ENCODE measurements at places on chromosomes 1 and 21.

GRCh38 chr1:53271446-53272090, 33.2 kb upstream of the MAGOH start:
- DNase-seq, result no peak

- DNase-seq, result no peak
These were observed 11.0 kb downstream of the PRKAA2 start for GRCh38 chr1:56655991-56656613.

GRCh38 chr21:29928537-29928936, 11.3 kb downstream of the GRIK1 start:
- no peak for DNase-seq

GRCh38 chr1:53414632-53415031, 44.6 kb upstream of the DMRTB1 start:
- DNase-seq, result no peak

GRCh38 chr1:29688471-29689365, 452.4 kb downstream of the PTPRU start:
- no peak for DNase-seq

DNA sequence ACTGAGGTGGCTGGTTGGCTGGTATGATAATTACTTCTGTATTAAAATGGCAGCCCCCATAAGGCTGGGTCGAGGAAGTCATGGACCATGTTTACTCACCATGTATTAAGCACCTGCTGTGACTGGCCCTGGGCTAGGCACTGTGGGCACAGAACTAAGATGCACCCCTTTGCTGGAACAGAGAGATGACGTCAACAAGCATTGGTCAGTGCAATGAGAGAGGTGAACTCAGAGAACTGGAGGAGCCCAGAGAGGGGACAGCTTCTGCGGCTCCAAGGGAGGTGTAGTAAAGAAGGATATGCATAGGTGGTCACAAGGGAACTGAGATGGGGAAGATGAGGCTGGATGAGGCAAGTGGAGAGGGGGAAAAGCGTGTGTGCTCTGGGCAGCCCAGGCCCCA, 88.7 kb downstream of the KAZN start:
- no peak for DNase-seq

GRCh38 chr1:63739452-63739851, 34.4 kb upstream of the ROR1 start:
- DNase-seq, result no peak

DNA sequence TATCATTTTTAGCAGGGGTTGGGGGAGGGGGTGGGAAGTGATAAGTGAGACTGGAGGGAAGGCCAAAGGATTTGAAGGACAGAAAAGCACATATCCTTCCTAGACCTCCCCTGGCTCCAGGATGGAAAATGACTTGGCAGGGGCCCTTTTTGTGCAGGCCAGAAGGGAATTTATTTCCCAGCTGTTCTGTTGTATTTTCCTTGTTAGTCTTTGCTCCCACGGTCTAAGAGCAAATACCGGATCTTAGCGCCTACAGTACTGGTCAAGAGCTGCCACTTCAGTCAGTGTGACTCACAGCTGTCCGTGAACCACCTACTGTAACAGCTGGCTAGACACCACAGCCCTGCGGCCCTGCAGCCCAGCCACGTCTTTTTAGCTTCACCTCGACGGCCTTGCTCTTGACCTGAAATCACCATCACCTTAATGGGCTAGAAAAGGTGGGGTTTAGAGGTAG, 51.0 kb upstream of the ERRFI1 start:
- DNase-seq, result no peak

- no peak for DNase-seq
These were observed 45.0 kb upstream of the ADARB1 start for GRCh38 chr21:45029298-45029947.

GRCh38 chr21:42075686-42076471, 4.8 kb downstream of the UMODL1 start:
- no peak for DNase-seq

DNA sequence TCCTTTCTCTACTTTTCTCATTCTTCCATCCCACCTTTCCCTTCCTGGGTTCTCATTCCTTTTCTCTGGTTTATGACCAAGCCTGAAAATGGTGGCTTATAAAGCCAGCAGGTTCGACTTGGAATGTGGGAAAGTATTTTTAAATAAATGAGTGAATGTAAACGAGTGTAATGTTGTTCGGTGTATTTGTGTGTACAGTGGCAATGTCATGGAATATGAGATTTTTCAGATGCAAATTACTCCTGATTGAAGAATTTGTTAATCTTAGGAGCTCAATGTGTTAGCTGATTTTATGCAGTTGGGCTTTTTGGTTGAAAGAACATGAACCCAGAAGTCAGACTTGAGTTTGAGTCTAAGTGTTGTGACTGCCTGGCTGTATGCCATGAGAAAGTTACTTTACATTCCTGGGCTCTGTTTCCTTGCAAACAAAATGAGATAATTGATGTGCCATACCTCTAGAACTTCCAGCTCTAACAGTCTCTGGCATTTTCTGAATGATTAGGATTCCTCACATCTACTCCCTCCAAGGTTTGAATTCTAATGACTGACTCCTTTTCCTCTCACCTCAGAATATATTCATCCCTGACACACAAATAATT, 6.6 kb downstream of the SGIP1 start:
- no peak for DNase-seq

DNA sequence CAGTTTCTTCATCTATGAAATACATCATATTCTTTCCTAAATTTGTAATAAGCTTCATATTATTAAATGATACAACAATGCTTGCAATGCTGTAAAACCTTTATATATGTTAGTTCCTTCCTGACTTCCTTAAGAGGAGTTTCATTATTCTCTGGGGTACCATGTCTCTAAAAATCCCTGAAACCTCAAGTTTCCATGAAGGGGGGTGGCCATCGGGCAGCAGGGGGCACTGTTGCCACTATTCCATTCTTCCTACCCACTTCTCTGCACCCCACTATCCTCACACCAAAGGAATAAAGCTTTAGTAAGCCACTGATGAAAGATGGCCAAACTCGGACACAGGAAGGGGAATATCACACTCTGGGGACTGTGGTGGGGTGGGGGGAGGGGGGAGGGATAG, 9.0 kb upstream of the DMRTB1 start:
- no peak for DNase-seq

GRCh38 chr1:179025975-179026812, 500 bp downstream of the FAM20B start:
- peak; percentile 91 for DNase-seq

DNA sequence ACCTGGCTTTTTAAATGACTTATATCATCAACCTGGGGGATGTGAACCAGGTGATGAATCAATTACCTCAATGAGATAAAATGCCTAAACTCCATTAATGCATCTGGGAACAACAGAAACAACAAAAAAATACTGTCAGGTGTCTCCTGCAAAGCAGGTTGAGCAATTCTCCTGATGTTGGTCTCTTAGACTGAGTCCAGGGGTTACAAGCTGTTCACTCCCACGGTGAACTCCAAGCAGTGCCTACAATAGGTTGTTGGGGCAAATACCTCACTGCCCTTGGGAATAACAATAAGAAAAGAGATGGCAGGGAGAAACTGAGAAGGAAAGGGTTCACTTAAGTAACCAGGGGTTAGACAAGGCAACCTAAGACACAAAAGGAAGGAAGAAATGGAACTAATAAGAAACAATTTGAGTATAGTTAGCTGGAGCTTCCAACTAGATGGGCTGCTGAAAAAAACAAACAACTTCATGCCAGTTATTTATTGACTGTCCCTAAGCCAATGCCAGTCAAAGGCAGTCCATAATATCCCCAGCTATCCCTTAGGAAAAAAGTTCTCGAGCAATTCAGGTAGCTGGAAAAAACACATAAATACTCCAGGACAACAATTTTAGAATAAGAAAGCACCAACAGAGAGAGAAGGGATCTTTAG, 97.6 kb upstream of the MAGI3 start:
- DNase-seq, result no peak

DNA sequence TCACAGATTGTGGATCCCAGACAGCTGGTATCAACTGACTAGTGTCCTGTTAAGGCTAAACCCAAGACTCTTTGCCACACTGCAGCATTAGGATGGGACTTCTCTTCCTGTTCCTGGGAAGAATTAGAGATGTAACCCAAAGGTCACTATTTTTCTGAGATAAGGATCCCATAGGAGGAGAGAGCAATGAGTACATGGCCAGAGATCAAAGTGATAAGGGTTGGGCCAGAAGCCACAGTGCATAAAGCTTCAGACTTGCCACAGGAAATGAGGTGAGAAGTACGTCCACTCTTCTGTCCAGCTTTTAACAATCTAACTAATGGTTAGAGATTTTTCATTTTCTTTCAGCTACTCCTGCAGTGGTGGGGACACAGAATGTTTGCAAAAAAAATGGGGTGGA, at the start of gene HSD3B1:
TSS of gene HSD3B1 (plus strand) at position 270 of the 400 bp plus-strand sequence. CDS start 267 bp downstream, outside the sequence.
- no peak for DNase-seq

- no peak for DNase-seq
These were observed 60.3 kb downstream of the FAAP20 start for GRCh38 chr1:2134266-2134620.

DNA sequence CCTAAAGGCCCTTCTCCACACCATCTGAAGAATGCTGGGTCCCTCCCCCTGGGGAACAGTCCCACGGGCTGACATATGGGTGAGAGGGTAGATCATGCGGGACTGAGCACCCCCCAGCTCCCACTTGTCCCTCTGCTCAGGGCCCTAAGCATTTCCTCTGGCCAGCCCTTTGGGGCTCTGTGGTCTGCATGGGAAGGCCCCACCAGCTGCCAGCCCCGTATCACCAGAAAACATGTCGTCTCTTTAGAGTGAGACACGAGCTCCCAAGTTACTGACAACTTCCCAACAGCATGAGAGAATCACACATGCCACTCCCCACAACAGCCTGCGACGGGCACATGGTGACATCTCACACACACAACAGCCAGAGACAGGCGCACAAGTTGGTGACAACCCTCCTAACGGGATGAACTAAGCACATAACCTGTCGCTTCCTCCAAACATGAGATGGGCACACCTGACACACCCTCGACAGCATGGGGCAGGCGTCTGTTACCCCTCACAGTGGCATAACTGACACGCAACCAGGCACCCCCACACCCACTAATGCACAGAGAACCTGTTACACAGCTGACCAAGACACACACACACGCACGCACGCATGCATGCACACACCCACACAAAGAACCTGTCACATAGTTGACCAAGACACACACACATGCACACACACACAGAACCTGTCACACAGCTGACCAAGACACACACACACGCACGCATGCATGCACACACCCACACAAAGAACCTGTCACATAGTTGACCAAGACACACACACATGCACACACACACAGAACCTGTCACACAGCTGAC, 41.2 kb downstream of the AHDC1 start:
- no peak for DNase-seq

Measured in germinal center (tissue), 1 donor.